ENCODE measurements at places on chromosomes 12 and 14.

GRCh38 chr14:73792481-73792880, 59.1 kb upstream of the PTGR2 start:
- no peak for ATAC-seq

- no peak for ATAC-seq
These were observed 17.5 kb downstream of the CBX5 start for GRCh38 chr12:54262403-54262925.

GRCh38 chr12:64253356-64253755, 31.3 kb upstream of the KICS2 start:
- no peak for ATAC-seq

DNA sequence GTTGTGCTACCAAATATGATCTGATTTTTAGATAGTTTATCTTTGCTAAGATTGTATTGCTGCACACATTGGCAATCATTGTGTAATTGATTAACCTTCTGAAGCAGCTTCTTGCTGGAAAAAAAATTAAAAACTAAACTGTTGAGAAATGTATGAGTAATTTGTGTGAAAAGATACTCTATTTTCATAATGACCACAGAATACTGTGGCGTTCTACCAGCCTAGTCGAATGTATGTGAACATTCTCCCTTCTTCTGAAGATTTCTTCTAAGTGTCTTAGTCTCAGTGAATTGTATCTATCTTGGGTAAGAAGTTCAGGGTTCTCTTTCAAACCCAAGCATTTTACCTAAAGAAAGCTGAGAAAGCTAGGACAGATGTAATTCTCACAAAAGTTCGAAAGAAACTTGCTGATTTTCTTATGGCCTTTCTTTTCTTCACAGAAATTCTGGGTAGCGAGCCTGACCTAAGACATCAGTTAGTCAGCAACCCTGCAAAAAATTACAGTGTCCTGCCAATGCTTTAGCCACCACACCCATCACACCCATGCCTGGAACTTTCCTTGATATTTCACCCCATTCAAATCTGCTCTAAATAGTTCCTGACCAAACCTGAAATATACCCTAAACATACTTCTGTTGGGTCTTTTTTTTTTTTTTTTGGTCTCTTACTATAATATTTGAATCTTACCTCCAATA, 27.1 kb upstream of the C12orf71 start:
- peak; percentile 66 for ATAC-seq

GRCh38 chr12:50099302-50100008, 4.4 kb upstream of the GPD1 start:
- peak; percentile 65 for ATAC-seq

GRCh38 chr12:68667291-68667690, 19.5 kb upstream of the NUP107 start:
- no peak for ATAC-seq

GRCh38 chr14:72742838-72743195, 151.1 kb downstream of the DPF3 start:
- ATAC-seq, result no peak

- ATAC-seq, result no peak
These were observed 250.4 kb downstream of the CHST11 start for GRCh38 chr12:104707194-104707593.

- ATAC-seq, result no peak
These were observed 33.0 kb downstream of the ANO2 start for GRCh38 chr12:5912011-5912410.

DNA sequence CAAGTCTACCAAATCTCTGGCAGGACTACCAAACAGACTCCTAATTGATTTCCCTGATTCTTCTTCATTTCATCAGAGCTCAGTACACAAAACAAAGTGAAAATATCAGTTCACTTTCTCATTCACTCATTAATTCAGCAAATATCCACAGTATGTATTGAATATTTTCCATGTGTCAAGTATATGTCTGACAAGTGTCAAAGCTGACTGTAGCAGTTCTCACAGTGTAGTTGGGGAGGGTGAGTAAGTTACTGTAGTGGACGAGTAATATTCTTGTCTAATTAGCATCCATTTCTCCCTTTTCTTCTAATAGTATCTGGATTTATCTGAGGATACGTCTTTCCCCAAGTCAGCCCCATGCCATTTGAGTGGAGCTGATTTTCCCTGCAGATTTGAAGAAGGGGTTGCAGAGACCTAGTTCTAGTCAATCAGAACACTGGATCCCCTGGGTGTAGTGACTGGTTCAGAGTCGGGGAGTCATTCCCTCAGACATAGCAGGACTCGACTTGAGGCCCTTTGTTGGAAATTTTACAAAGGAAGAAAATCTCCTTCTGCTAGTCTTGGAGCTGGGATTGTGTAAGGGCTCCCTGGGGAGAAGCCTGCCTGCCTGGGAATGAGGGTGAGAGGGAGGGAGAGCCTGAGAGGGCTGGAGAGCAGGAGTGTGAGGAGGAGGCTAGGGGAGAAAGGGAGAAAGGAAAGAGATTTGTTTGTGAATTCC, 51.4 kb downstream of the GRIP1 start:
- ATAC-seq, result no peak

GRCh38 chr14:76015668-76016067, 30.1 kb downstream of the IFT43 start:
- ATAC-seq, result no peak

DNA sequence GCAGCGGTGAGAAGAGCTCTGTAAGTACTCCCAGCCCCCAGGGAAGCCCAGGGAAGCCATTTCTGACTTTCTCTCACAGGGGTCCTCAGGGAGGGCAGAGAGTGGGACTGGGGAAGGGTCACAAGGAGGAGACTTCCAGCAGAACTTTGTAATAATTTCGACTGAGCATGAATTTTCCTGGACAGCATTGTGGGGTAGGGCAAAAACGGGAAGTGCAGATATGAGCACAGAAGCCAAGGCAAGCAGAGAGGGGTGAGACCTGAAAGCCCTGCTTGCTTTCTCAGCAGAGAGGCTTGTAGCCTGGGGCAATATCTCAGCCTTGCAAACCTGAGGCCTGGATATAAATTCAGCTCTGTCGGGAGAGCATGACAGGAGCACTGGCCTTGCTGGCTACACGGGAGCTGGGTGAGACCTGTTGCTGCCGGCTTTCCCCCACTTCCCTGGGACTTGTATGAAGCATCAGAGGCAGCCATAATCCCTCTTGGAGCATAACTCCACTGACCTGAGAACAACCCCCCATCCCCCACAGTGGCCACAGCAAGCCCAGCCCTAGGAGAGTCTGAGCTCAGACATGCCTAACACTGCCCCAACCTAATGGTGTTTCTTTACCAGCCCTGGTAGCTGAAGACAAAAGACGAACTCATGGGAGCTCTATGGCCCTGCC, 9.8 kb upstream of the IQSEC3 start:
- peak; percentile 40 for ATAC-seq

Data from esophagus mucosa (tissue), 1 donor.